Naive B cell (primary cell): ENCODE measurements at places on chromosomes 3 and 15.

- H3K4me1 ChIP-seq: no peaks in the 10 kb centered on the region
- no peak overlapping the region for H3K4me3 ChIP-seq
- DNase-seq: no peak
Observed at GRCh38 chr3:148796799-148797198, 30.8 kb upstream of the CPB1 start.

GRCh38 chr15:77009176-77009575 lies 14.2 kb downstream of the PSTPIP1 start:
- no peaks in the 10 kb centered on the region for H3K36me3 ChIP-seq
- peak overlapping the region; percentile 79 for H3K4me3 ChIP-seq
- H3K27ac ChIP-seq: peak overlapping the region; percentile 69
- H3K4me1 ChIP-seq: peaks cover 70% of the 10 kb centered on the region
- no peaks in the 10 kb centered on the region for H3K27me3 ChIP-seq

DNA sequence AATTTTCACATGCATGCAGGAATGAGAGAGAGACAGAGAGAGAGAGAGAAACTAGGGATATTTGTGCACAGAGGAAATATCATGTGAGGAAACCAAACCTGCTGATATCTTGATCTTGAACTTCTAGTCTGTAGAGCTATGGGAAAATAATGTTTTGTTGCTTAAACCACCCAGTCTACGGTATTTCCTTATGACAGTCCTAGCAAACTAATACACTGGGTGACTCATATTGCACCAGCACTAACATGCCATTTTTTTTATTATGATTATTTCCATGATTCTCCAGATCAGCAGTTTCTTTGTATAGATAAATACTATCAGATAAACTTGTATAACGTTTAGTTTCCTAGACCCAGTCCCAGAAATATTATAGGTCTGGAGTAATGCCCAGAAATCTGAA lies 1259.0 kb downstream of the ZPLD1 start:
- H3K27ac ChIP-seq: no peak overlapping the region
- DNase-seq: no peak
- H3K27me3 ChIP-seq: no peaks in the 10 kb centered on the region
- H3K4me3 ChIP-seq: no peak overlapping the region
- H3K4me1 ChIP-seq: no peaks in the 10 kb centered on the region
- H3K36me3 ChIP-seq: no peaks in the 10 kb centered on the region

DNA sequence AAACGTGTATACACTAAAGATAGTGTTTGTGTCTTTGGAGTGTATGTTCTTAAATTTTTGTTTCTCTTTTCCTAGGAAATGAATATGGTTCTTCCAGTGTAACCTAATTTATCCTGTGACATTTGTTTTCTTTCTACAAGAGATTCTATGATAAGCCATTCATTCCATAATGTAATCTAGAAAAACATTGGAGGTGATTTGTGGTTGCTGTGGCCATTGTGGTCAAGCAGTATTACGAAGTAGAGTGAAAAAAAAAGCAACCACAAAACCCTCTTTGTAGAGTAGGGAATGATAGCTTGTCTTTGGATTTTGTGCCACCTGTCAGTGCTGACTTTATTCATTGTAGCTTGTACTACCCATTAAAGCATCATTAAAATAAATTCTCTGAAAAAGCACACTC lies 1209.6 kb downstream of the ZPLD1 start:
- no peak for DNase-seq
- H3K27me3 ChIP-seq: no peaks in the 10 kb centered on the region
- no peak overlapping the region for H3K4me3 ChIP-seq
- H3K36me3 ChIP-seq: no peaks in the 10 kb centered on the region
- no peak overlapping the region for H3K27ac ChIP-seq
- no peaks in the 10 kb centered on the region for H3K4me1 ChIP-seq

GRCh38 chr3:101273608-101274007 lies 46.8 kb downstream of the IMPG2 start:
- no peak overlapping the region for H3K4me3 ChIP-seq
- no peak for DNase-seq
- H3K4me1 ChIP-seq: no peaks in the 10 kb centered on the region

- no peak overlapping the region for H3K4me3 ChIP-seq
- H3K4me1 ChIP-seq: peaks cover 11% of the 10 kb centered on the region
- DNase-seq: no peak
- no peak overlapping the region for H3K27ac ChIP-seq
- H3K27me3 ChIP-seq: no peaks in the 10 kb centered on the region
- no peaks in the 10 kb centered on the region for H3K36me3 ChIP-seq
Observed at GRCh38 chr3:49900491-49901153, 3.1 kb downstream of the MST1R start.

- no peaks in the 10 kb centered on the region for H3K27me3 ChIP-seq
- DNase-seq: no peak
- H3K4me1 ChIP-seq: peaks cover 5% of the 10 kb centered on the region
Observed at GRCh38 chr3:50173685-50174516, 17.5 kb upstream of the GNAT1 start.

DNA sequence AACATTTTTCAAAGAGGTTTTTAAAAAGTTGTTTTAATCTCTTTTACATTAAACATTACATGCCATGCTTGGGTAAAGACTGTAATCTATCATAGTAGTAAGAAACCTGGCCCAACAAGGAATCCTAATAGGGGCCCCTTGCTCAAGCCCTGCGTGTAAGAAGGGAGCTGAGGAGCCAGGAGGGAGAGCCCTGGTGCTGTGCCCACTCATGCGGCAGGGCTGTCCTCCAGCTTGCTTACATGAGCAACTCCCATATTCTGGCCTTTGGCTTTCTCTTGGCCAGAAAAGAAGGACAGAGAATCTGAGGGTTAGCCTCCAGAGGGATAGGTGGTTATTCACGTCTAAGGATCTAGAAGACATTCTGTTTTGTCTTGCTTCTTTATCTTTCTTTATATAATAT lies 49.8 kb downstream of the KBTBD12 start:
- no peak overlapping the region for H3K27ac ChIP-seq
- DNase-seq: no peak
- no peak overlapping the region for H3K4me3 ChIP-seq
- no peaks in the 10 kb centered on the region for H3K36me3 ChIP-seq
- H3K4me1 ChIP-seq: no peaks in the 10 kb centered on the region

- H3K27ac ChIP-seq: no peak overlapping the region
- DNase-seq: no peak
- H3K4me3 ChIP-seq: no peak overlapping the region
- H3K36me3 ChIP-seq: no peaks in the 10 kb centered on the region
- no peaks in the 10 kb centered on the region for H3K4me1 ChIP-seq
Observed at GRCh38 chr15:51448622-51449399, 107.4 kb downstream of the GLDN start.

DNA sequence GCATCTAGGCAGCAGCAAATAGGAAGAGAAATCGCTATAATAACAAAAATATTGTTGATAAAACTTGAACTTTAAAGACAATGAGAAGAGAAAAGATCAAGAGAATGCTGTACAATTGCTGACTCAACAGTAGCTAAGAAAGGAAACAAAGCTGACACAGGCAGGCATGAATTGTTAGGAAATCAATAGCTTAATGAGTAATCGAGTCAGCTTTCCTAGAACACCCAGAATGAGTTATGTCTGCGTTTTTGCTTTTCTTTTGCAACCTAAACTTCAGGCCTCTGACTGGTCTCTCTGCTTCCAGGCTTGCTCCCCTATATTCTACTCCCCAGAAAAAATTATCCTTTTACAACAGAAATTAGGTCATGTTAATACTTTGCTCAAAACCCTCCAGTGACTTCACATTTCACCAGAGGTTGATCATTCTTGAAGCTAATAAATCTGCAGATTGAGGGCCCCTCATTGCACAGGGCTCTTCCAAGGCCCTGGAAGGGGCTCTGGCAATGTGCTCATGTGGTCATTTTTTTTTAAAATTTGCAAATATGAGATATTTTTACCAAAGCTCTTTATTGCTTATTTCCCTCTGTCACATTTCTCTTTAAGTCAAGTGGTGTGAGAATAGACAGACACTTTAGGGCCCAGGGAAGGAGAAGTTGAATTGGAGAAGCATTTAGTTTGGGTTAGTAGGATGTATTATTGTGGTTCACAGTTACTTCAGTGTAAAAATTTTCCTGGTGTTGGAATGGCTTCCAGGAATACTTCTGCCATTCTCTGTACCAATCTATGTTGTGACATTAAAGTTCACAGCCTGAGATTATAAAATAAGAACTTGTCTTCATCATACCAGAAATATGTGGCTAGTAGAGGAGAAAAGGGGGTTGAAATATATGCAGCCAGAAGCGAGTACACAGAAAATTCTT lies 116.3 kb downstream of the TMCO5A start:
- H3K27me3 ChIP-seq: no peaks in the 10 kb centered on the region
- no peak for DNase-seq
- H3K36me3 ChIP-seq: no peaks in the 10 kb centered on the region
- no peak overlapping the region for H3K27ac ChIP-seq
- no peaks in the 10 kb centered on the region for H3K4me1 ChIP-seq

DNA sequence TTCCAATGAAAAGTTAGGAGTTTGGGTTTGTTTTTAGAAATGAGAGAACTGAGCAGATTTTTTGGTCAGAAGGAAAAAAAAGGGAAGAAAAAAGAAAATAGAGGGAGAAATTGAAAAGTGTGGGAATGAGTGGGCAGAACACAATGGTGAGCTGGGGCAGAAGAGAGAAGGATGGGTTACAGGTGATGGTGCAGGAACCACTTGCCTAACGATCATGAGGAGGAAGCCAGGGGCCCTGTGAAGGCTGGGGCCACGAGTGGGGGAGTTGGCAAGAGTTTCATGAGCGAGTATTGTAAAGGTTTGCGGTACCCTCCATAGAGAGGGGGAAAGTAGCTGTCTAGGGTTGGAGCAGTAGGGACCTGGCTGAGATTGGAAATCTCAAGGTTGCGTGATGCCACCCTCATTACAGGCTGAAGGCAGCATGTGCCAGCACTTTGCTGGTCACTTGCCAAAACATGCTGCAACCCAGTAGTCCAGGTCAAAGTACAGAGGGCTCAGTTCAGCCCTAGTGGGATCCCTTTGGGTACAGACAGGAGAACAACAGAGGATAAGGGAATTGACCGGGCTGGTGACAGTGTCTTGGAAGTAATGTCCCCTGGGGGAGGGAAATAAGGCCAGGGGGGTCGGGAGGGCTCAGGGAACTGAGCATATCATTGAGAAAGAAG lies 6.6 kb downstream of the IVD start:
- DNase-seq: no peak
- peaks cover 36% of the 10 kb centered on the region for H3K36me3 ChIP-seq
- no peak overlapping the region for H3K4me3 ChIP-seq
- H3K27me3 ChIP-seq: no peaks in the 10 kb centered on the region
- H3K27ac ChIP-seq: no peak overlapping the region

DNA sequence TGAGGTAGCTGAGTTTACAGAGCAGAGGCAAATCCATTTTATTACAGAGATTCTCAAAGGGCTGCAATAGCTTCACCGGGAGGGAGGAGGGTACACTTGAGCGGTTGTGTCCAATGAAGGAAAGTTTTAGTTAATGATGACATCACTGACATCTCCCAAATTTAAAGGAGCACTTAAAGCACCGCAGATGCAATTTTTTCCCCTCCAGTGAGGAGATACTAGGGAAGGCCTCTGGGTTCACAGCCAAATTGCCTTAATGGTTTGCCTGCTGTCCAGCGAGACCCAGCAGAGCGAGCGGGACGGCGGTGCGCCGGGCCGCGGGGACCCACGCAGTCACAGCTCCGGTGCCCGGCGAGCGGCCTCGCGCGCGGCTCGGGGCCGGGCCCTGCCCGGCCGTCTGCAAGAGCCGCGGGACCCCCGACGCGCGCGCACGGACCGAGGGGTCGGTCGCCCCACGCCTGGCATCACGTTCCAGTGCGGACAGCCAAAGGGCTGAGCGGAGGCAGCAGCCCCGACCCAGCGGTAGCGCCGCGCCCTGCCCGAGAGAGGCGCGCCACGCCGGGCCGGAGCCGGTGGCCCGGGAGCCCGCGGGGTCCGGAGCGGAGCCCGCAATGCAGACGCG lies 160.5 kb upstream of the CHRNA7 start:
- no peak overlapping the region for H3K27ac ChIP-seq
- no peak for DNase-seq
- no peaks in the 10 kb centered on the region for H3K36me3 ChIP-seq
